ENCODE measurements at places on chromosomes 1 and 21.

DNA sequence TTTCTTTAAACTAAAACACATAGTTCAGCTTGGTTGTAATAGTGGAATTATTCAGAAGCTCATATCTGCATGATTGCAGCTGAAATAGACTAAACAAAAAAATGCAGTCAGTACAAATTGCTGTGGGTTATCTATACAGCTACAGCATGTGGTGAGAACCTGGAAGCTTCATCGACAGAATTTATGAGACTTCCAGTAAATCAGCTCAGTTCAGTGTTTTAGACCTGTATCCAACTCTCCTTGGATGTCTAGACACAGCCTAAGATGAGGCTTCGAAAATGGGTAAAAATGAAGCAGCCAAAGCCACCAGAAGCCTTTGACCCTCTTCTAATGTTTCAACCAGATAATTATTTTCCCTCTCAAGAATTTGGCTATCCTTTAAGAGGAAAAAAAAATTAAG is 127.1 kb upstream of the C1orf105 start:
- no peak for DNase-seq

DNA sequence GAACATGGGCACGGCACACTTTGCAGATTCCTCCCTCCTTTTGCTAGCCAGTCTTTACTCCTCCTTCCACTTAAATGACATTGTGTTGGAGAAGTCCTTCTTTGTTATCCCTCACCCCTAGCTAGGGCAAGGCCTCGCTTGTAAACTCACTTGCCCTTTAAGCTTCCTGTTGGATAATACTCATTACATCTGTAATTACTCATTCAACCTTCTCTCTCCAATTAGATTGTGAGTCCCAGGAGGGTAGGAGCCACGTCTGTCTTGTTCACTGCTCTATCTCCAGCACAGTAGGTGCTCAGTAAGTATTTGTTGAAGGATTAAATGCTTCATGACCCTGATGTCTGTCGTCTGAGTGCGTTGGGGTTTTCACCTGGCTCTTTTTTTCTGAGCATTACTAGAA is 98.7 kb upstream of the USP24 start:
- DNase-seq: peak; percentile 29

GRCh38 chr1:25641931-25642573 is 25.5 kb downstream of the MAN1C1 start:
- no peak for DNase-seq

GRCh38 chr1:68528243-68528642 is 31.4 kb upstream of the DEPDC1 start:
- DNase-seq: no peak

DNA sequence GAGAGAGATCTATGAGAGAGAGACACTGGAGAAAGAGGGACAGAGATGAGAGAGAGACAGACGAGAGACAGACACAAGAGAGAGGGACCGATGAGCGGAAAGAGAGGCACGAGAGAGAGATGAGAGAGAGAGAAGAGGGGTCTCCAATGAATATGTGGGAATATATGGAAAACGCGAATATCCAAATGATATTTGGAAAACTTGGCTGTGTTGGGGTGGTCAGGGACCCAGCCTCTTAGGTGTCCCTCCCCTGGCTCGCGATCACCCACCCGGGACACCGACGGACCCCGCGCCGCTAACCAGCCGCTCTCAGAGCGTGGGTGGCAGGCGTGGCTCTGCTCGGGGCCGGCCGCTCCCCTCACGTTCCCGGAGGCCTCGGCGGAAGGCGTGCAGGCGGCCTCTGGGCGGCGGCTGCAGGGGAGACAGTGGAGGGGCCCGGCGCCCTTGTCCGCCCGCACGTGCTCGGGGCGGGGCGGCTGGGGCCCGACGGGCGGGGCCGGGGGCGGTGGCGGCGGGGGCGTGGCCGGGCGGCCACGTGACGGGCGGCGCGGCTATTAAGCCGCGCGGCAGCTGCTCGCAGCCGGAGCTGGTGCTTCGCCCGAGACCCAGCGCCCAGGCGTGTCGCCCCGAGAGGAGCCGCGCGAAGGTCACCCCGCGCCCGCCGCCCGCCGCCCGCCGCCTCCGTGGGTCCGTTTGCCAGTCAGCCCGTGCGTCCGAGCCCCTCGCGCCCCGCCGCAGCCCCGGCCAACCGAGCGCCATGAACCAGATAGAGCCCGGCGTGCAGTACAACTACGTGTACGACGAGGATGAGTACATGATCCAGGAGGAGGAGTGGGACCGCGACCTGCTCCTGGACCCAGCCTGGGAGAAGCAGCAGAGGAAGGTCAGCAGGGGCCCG is at the start of gene ACTN2:
ACTN2 (plus strand) TSS at position 583 of the 898 bp plus-strand sequence; CDS start at position 758, 175 bp downstream.
- DNase-seq: peak; percentile 28

GRCh38 chr1:116971965-116972673 is 29.4 kb upstream of the CD101 start:
- DNase-seq: no peak

GRCh38 chr1:158285756-158286241 is 3.9 kb upstream of the CD1C start:
- no peak for DNase-seq

- no peak for DNase-seq
Observed at GRCh38 chr1:102562380-102562779, 545.9 kb downstream of the COL11A1 start.

GRCh38 chr21:29155933-29156260 is 25.5 kb downstream of the MAP3K7CL start:
- DNase-seq: no peak

- no peak for DNase-seq
Observed at GRCh38 chr1:11600836-11601235, 53.4 kb downstream of the FBXO2 start.

- DNase-seq: no peak
Observed at GRCh38 chr1:88009916-88010315, 674.2 kb upstream of the PKN2 start.

DNA sequence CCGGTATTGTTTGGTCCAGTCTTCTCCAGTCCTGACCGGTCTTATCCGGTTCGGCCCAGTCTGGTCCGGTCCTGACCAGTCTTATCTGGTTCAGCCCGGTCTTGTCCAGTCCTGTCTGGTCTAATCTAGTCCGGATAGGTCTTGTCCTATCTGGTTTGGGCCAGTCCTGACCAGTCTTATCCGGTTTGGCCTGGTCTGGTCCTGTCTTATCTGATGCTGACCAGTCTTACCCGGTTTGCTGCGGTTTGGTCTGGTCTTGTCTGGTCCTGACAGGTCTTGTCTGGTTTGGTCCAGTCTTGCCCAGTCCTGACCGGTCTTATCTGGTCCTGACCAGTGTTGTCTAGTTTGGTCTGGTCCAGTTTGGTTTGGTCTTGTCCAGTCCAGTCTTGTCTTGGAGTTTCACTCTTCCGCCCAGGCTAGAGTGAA is 30.1 kb downstream of the DHX9 start:
- DNase-seq: no peak

DNA sequence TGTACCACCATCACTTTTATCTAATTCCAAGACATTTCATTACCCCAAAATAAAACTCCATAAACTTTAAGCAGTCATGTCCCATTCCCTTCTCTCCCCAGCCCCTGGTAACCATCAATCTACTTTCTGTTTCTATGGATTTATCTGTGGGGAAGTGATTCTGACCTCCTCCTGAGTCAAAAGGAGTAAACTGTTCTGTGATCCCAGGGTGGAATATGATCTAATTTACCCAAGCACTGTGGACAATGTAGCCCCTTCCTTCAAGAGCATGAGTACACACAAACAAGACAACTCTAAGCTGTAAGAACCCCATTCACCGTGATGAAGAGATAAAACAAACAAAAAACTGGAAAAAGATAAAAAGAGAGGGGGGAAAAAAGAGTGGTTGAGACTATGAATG is 77.9 kb downstream of the PLPP3 start:
- DNase-seq: no peak

DNA sequence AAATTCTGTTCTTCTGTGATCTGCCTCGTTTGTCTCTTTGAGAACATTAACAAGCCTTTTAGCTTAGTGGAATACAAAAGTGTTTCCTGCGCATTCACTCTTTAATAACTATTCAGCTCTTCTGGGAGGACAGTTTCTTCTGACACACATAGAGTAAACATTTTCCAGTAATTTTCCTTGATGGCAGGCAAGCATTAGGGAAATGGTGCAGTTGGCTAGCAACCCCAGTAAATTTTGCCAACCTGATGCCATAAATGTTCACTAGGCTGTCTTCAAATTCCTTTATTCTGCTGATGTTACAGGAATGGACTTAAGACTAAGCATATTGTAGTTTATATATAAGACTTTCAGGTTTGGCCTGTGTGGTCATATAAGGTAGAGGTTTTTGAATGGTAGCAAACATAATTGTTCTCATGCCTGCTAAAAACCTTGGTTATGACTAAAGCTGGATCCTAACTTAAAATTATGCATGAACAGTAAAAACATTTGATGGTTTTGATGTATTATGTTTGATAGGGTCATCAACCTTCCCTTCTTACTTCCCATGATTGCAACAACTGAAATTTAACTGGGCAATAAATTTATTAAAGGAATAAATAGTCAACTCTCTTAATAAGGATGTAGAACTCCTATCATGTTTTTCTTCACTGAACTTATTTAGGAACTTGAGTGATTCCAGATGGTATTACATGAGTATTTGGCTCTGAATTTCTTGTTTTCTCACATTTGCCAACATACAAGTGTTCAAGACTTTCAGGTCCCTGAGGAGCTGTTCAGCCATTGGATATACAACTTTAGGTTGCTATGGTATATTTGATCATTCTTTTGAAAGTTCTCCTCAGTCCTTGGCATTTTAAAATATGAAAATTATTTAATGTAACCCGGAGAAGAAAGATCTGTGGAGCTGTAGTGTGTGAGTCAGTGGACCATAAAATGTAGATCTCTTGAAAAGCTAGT is 223.4 kb downstream of the FMN2 start:
- no peak for DNase-seq

GRCh38 chr1:158685085-158685484 is 1.4 kb downstream of the SPTA1 start:
- no peak for DNase-seq

- no peak for DNase-seq
Observed at GRCh38 chr21:35593000-35593502, 467.3 kb downstream of the SETD4 start.

GRCh38 chr21:45975020-45975666 is 6.4 kb upstream of the COL6A1 start:
- DNase-seq: no peak

Measured in dermis blood vessel endothelial cell (primary cell).